SK-N-SH (cell line): ENCODE measurements at places on chromosomes 5 and 9.

DNA sequence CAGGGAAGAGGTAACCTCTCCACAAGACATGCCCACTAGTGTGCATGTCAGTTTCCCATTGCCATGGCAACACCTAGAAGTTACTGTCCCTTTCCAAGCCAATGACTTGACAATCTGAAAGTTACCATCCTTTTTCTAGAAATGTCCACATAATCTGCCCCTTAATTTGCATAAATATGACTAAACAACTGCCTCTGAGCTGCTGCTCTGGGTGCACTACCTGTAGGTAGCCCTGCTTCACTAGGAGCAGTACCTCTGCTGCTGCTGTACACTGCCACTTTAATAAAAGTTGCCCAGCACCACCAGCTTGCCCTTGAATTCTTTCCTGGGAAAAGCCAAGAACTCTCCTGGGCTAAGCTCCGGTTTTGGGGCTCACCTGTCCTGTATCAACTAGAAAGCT is 392.4 kb downstream of the NTRK2 start:
- no peak for DNase-seq

- no peak for DNase-seq
Observed at GRCh38 chr5:173495225-173495904, 121.1 kb downstream of the BOD1 start.

- DNase-seq = no peak
Observed at GRCh38 chr5:1794901-1795290, 4.7 kb downstream of the MRPL36 start.

DNA sequence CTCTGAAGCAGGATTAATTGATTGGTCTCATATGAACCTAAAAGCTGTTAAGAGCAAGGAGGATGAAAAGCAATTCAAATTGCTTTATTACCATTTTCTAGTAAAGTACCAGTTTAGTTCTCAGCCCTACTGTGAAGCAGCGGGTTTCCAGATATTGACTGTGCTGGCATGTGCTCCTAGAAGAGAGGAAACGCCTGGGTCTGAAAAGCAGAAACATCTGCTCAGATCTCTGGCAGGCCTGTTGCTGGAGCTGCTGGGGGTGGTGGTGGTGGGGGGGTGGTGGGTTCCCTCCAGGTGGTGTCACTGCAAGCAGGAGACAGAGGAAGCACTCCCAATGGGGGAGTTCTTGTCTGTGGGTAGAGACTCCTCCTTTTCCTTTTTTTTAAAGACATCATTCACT is 105.5 kb upstream of the ZNF462 start:
- peak; percentile 11 for DNase-seq

- peak; percentile 1 for DNase-seq
Observed at GRCh38 chr5:64384765-64385164, 121.0 kb upstream of the RGS7BP start.

DNA sequence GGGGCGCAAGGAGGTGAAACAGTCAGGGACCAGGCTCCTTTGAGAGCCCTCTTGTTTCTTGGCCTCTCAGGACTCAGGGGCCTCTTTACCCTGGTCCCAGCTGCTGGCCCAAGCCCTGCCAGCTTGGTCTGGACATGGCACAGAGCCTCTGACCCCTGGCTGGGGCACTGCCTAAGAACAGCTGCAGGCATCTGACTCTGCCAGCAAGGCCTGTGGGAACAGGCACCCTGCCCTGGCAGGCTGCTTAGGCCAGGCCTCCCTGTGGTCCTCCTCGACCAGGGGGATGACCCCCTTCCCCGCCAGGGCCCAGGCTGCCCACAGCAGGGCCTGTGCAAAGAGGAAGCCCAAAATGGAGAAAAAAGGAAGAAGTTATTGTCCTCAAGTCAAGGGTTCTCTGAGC is 25.5 kb downstream of the OLFML2A start:
- DNase-seq = no peak

- no peak for DNase-seq
Observed at GRCh38 chr9:133026426-133026825, 4.4 kb upstream of the GTF3C5 start.

- DNase-seq = no peak
Observed at GRCh38 chr5:96316487-96316886, 116.6 kb downstream of the PCSK1 start.

- peak; percentile 61 for DNase-seq
Observed at GRCh38 chr5:138230261-138230660, 17.1 kb upstream of the CDC23 start.

DNA sequence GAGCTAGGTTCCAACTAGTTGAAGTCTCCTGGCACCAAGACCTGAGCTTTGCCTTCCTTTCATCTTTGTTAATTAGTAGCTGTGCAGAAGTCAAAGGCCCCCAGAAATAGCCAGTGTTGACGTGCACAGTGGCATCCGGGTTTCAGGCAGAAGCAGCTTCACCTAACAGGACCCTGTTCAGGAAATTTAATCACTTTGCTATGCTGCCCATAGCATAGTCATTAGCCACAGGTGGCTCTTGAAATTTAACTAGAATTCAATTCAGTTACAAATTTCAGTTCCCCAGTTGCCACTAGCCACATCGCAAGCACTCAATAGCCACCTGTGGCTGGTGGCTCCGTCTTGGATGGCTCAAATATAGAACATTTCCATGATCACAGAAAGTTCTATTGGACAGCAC is 179.1 kb downstream of the GOLPH3 start:
- no peak for DNase-seq

- no peak for DNase-seq
Observed at GRCh38 chr9:14822666-14823065, 87.6 kb downstream of the FREM1 start.

- DNase-seq = no peak
Observed at GRCh38 chr5:516338-516925, 7.8 kb downstream of the SLC9A3 start.

GRCh38 chr5:67623078-67623477 is 426.5 kb upstream of the CD180 start:
- DNase-seq = no peak

DNA sequence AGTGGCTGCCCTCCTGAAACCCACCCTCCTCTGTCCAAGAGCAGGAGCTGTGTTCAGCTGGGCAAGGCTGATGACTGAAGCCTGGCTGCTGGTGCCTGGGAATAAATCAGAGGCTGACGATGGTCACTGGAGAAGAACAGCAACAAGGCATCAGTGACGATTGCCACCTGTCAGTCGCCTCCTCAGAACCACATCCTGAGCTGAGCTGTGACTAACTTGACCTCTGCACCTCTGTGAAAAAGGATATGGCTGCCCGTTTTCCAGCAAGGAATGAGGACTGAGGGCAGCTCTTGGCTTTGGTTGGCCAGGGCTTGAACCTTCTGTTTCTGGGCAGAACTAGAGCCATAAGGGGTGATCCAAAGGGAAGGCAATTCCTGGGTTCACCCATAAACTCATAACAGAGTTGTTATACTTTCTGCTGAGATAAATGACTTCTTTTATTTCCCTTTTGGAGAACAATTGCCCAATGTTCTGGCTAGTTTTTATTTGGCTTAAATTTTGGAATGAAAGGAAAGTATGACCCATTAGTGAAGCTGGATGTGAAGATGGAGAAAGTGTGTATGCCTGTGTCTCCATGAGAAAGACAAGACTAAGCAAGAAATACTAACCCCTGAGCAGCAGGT is 40.1 kb downstream of the TRIP13 start:
- no peak for DNase-seq

DNA sequence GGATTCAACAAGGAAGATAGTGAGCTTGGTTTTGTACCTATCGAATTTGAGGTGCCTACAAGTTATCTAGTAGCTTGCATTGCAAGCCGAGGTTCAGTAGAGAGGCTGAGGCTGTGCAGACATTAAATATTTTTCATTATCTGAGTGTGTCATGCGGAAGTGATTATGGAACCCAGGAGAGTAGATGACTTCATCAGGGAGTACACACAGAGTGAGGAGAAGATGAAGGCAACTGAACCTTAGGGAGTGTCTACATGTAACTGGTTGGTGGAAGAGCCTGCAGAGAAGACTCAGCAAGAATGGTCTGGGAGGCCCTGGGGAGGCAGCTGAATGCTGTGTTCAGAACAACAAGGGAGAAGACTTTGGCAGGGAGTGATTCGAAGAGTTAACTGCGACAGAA is 393.9 kb downstream of the ARHGEF28 start:
- no peak for DNase-seq

DNA sequence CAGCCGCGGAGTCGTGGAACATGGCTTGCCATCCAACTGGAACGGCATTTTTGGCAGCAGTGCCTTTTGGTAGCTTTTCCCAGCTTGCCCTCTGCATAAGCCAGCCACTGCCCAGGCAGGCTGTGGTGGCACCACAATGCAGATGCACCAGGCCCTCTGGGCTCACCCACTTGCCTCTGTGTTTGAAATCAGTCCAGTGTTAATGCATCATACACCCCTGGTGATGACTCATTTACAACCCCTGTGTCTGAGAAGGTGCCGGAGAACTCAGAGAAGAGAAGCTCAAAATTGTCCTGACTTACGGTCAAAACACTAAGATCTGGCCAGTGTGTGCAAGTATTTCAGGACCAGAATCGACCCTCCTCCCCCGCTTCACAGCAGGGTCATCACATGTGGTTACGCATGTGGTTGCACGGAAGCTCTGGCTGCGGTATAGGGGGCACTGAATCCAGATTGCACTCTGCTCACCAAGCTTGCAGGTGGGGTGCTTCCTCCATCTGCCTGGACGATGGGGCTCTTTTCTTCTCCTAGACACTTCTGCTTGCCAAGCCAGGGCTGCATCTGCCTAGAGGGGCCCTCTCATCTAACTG is 66.5 kb upstream of the SMIM15 start:
- no peak for DNase-seq

DNA sequence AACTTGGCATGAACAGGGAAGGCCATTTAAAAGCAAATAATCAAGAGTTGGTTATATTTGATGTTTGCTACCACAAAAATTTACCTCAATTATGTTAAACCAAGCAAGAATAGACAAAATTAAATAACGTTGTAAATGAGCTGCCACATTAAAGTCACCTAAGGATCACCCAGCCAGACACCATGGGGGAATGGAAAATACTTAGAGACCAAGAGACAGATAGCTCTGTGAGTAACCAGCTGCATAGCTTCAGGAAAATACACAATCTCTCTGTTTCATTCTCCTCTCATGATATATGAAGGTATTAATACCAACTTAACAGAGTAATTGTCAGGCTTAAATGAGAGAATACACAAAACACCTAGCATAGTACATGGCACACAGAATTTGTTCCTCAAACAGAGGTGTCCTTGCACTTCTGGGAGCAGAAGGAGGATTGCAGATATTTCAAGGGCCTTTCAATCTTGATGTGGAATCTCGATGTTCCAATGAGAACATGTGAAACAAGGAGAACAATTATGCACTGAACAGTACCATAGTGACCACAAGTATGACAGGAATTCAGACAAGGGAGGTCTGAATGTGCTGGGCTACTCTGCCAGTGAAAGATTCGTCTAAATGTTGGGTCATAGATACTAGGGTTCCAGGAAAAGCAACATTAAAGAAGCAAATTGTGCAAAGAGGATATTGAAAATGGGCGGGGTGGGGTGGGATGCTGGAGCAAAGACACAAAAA is 18.6 kb downstream of the JAKMIP2 start:
- DNase-seq = no peak

DNA sequence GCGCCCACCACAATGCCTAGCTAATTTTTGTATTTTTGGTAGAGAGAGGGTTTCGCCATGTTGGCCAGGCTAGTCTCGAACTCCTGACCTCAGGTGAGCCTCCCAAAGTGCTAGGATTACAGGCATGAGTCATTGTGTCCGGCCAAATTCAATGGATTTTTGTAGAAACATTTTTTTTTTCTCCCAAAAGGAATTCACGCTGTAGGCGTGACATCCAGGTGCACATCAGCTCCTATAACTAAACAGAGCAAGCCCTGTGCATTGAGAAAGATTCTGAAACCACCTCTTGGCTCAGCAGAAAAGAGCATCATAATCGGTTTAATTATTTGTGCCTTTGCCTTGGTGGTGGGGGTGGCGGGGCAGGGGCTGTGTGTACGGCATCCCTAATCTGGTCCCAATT is 32.9 kb upstream of the DAB2IP start:
- no peak for DNase-seq

GRCh38 chr5:35884773-35885172 is 28.1 kb downstream of the IL7R start:
- no peak for DNase-seq

- DNase-seq = no peak
Observed at GRCh38 chr9:12230708-12231107, 462.5 kb upstream of the TYRP1 start.

DNA sequence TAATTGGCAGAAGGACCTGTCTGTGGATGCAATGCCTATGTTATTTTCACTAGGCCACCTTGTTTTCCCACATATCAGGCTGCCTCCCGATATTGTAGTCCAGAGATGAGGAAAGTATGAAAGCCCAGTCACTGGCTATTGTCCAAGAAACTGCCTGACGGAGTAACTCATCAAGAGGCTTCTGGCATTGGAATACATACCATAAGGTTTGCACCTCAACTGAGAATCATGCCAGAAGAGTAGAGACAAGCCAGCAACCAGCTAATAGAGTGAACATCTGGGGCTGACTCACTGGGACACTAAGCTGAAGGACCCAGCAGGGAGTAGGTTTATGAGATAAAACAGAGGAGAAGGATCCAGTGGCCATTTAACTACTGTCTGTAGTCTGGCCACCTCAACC is 137.2 kb upstream of the FST start:
- DNase-seq = no peak

DNA sequence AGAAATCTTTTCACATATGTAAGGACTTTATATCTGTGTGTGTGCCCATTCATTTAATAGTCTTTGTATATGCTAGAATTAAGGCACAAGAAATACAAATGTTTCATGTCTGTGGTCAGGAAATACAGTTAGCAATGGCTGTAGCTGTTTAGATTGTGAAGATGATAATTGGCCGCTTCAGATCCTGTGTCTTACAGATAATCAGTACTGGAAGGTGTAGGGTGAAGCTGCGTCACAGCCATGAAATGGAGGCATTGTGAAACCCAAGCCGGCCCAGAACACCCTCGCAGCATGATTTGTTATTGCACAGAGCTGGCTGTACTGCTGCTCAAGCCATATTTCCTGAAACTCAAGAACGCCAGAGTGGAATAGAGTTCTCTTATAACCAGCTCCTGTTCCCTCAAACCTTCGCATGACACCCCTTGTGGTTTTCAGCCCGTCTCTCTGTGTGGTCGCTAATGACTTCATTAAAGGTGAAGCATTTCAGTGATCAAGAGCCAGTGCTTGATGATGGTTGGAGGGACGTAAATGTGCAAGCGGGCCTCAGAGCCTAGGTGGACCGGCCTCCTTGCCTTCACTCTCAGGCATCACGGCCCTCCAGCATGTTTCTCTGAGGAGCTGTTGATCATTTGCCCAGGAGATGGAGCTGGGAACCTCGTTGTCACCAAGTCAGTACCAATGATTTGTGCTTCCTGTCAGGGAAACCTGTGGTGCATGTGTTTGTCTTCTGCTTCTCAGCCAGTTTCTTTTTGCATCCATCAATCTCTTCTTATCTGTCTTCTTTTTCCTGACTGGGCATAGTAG is 80.1 kb downstream of the F2RL2 start:
- no peak for DNase-seq

GRCh38 chr5:163459462-163459818 is 462 bp downstream of the NUDCD2 start:
- no peak for DNase-seq

- DNase-seq = peak; percentile 47
Observed at GRCh38 chr5:149379177-149379761, at the start of gene IL17B. Gene IL17B (minus strand): TSS chr5:149379292. CDS start chr5:149379225, 67 bp downstream.

GRCh38 chr5:123947797-123948196 is 435.8 kb downstream of the CSNK1G3 start:
- DNase-seq = peak; percentile 59
